Thoracic aorta (tissue), 2 donors: ENCODE measurements at places on chromosomes 5 and 9. TPM values are rescaled to one million over a fixed set of nuclear protein-coding genes. Genes with fewer than 3 reads are reported as not detected.

Gene PCDHAC1
- 0.71 TPM for total RNA-seq

Gene GPRIN1
- total RNA-seq, result 2.0 TPM

DNA sequence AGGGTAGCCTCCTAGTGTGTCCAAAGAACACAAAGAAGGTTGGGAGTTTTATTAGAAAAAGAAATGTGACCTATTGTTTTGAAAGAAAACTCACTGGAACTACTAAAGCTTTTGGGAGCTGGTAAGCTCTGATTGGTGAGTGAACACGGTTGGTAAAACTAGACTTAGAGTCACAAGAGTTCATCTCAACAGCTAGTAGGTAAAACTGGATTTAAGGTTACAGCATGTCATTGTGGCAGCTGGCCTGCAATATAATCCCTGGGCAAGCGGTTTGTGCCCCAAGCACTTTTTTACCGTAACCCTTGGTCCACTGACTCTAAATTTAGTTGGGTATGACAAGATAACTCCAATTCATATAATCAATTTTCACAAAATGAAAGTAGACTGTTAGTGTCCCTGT is 47.4 kb downstream of the UBAP2 start:
- H3K27me3 ChIP-seq, result no peaks in the 10 kb centered on the region
- no peak overlapping the region for H3K27ac ChIP-seq
- H3K4me1 ChIP-seq, result no peaks in the 10 kb centered on the region

- H3K27me3 ChIP-seq, result no peaks in the 10 kb centered on the region
- no peaks in the 10 kb centered on the region for H3K4me1 ChIP-seq
- peaks cover 5% of the 10 kb centered on the region for H3K36me3 ChIP-seq
- no peak overlapping the region for H3K27ac ChIP-seq
- H3K4me3 ChIP-seq, result no peak overlapping the region
- no peak for DNase-seq
Measured at GRCh38 chr9:2790466-2790865, 53.4 kb downstream of the PUM3 start.

GRCh38 chr5:16799796-16800195 is 136.3 kb downstream of the MYO10 start:
- no peaks in the 10 kb centered on the region for H3K36me3 ChIP-seq
- no peak for DNase-seq
- no peaks in the 10 kb centered on the region for H3K27me3 ChIP-seq
- H3K4me1 ChIP-seq, result no peaks in the 10 kb centered on the region
- H3K27ac ChIP-seq, result no peak overlapping the region

DNA sequence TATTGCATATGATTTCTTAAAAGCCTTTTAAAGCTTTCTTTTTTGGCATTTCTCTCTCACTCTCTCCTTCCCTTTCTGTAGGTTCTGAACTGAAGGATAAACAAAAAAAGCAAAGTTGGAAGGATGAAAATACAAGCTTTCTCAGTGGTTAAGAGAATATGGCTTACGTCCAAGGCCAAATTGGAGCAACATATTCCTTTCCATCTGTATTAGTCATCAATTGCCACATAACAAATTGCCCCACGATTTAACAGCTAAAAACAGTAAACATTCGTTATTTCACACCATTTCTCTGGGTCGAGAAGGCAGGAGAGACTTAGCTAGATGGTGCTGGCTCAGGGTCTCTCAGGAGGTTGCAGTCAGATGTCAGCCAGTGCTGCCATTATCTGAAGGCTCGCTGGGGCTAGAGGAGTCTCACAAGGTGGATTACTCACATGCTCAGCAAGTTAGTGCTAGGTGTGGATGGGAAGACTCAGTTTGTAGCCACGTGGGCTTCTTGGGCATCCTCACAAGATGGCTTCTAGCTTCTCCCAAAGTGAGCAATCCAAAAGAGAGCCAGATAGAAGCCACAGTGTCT is 2.0 kb upstream of the ROR2 start:
- no peak overlapping the region for H3K4me3 ChIP-seq
- H3K27ac ChIP-seq, result no peak overlapping the region
- DNase-seq, result no peak

- no peak overlapping the region for H3K4me3 ChIP-seq
- no peaks in the 10 kb centered on the region for H3K27me3 ChIP-seq
- H3K4me1 ChIP-seq, result no peaks in the 10 kb centered on the region
- H3K27ac ChIP-seq, result no peak overlapping the region
Measured at GRCh38 chr5:58469896-58470295, 10.0 kb upstream of the PLK2 start.

DNA sequence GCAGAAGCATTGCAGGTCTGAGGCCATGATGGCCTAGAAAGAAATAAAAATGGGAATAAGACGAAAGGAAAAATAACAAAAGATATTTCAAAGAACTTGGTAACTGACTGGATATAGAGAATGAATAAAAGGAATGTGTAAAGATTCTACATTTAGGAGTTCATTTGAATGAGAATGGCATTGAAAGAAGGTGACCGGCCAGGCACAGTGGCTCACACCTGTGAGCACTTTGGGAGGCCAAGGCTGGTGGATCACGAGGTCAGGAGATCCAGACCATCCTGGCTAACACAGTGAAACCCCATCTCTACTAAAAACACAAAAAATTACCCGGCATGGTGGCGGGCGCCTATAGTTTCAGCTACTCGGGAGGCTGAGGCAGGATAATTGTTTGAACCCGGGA is 8.6 kb downstream of the ZBTB26 start:
- peaks cover 3% of the 10 kb centered on the region for H3K36me3 ChIP-seq
- H3K4me3 ChIP-seq, result no peak overlapping the region
- DNase-seq, result no peak

GRCh38 chr5:111197523-111197922 is 26.7 kb upstream of the CAMK4 start:
- no peaks in the 10 kb centered on the region for H3K36me3 ChIP-seq
- no peaks in the 10 kb centered on the region for H3K27me3 ChIP-seq
- no peak overlapping the region for H3K4me3 ChIP-seq

DNA sequence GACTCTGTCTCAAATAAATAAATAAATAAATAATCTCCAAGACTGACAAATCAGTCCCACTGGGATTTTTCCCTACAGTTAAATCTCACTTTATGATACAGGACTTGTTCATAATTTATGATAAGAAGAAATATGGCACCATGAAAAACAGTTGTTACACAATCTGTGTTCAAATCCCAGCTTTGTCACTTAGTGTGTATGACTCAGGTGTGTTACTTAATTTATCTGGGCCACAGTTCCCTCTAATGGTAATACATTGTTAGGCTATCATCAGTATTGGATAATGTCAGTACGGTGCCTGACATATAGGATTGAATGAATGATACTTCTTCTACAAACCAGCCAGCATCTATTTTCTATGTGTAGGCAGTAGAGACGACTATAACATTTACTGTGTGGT is 23.1 kb downstream of the SLC36A3 start:
- H3K4me1 ChIP-seq, result no peaks in the 10 kb centered on the region
- no peaks in the 10 kb centered on the region for H3K36me3 ChIP-seq
- H3K27me3 ChIP-seq, result no peaks in the 10 kb centered on the region

Gene LCN9
- not detected for total RNA-seq

Gene DHX29
- total RNA-seq, result 29.5 TPM

DNA sequence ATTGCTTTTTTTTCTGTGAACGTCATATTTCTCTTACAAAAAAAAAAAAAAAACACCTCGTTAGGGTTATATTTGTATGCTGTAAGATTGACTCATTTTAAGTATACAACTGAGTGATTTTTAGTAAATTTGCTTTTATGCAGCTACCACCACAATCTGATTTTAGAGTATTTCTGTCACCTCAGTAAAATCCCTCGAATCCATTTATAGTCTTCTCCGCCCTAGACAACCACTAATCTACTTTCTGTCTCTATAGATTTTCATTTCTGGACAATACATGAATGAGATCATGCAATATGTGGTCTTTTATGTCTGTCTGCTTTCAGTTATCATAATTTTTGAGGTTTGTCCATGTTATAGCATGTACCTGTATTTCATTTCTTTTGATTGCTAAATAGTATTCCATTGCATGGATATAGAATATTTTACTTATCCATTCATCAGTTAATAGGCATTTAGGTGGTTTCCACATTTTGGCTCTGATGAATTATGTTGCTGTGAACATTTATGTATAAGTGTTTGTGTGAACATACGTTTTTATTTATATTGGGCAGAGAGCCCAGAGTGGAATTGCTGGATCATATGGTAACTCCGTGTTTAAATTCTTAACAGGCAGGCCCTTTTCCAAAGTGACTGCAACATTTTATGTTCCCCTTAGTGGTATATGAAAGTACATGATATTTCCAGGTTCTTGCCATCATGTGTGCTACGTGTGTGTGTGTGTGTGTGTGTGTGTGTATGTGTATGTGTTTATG is 171.4 kb downstream of the SGCD start:
- no peak overlapping the region for H3K27ac ChIP-seq
- H3K36me3 ChIP-seq, result no peaks in the 10 kb centered on the region
- no peak for DNase-seq
- H3K4me3 ChIP-seq, result no peak overlapping the region
- no peaks in the 10 kb centered on the region for H3K4me1 ChIP-seq

Gene HMCN2
- 2.4 TPM for total RNA-seq

GRCh38 chr5:121533814-121534213 is 317.9 kb upstream of the FTMT start:
- no peaks in the 10 kb centered on the region for H3K36me3 ChIP-seq
- no peak for DNase-seq
- no peaks in the 10 kb centered on the region for H3K4me1 ChIP-seq
- no peak overlapping the region for H3K4me3 ChIP-seq
- no peak overlapping the region for H3K27ac ChIP-seq

DNA sequence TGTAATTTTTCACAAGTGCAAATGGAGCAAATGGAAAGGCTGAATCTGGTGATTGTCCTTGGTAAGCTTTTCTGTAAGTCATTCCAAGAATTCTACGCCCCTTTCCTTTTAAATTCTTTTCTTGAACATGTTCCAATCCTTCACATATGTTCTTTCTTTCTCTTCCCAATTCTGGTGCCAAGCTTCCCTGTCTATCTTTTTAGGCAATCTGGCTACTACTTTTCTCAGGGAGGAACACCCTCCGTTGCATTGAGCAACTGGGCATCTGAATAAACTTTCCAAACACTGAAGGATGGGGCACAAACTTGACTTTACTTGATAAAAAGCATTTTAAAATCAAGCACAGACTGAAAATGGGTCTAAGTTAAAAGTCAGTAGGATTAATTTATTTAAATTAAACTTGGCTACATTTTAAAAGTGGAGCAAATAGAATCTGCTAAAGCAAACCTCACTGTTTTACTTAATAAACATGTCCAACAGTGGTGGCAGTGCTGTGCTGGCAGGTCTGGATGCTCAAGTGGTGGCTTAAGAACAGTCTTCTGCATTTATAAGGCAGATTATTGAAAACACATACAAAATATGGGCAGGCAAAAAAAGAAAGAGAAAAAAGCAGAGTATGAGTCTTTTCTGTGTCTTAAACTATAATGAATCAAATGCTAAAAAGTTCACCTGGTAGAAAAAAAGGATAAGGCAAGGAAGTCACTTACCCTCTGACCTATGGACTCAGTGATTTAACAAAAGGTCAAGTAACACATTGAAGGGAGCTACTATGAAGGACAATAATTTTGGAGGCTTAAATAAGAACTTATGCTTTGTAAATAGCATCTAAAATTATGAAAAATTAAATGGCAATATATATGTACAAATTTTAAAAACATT is 5.4 kb downstream of the ELL2 start:
- no peaks in the 10 kb centered on the region for H3K36me3 ChIP-seq
- no peak for DNase-seq
- peaks cover 38% of the 10 kb centered on the region for H3K4me1 ChIP-seq
- H3K27me3 ChIP-seq, result no peaks in the 10 kb centered on the region

GRCh38 chr9:2933165-2934095 is 89.5 kb upstream of the PUM3 start:
- no peaks in the 10 kb centered on the region for H3K4me1 ChIP-seq
- no peak overlapping the region for H3K27ac ChIP-seq
- H3K27me3 ChIP-seq, result no peaks in the 10 kb centered on the region
- no peak overlapping the region for H3K4me3 ChIP-seq

DNA sequence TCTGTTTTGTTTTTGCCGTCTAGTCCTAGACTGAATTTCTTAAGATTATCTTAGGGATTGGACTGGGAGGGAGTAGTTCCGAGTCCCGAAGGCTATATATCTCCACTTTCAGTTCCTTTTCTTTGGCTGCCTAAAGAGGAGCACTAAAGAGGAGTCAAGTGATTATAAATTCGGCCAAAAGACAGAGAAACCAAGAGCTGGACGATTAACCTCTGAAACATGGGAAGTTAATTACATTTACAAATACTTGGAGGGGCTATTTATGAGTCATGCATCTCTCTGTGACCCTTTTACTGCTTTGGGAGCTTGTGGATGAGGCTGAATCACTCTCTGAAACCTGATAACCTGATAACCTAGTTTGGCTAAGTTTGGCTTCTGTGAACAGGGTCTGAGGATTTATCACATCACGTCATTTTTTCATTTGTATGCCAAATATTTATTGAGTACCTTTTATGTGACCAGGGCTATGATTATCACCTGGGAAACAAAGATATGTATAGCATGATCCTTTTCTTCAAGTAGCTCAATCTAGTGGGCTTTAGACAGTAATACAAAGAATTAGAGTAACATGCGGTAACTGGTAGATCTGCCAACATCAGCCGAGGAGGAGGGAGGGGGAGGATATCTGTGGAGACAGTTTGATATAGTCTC is 180.9 kb downstream of the CD180 start:
- peak overlapping the region; percentile 63 for H3K4me3 ChIP-seq
- H3K36me3 ChIP-seq, result no peaks in the 10 kb centered on the region
- no peak for DNase-seq
- peak overlapping the region; percentile 46 for H3K27ac ChIP-seq
- H3K27me3 ChIP-seq, result no peaks in the 10 kb centered on the region

Gene PCDHA5
- total RNA-seq, result 0.14 TPM

Gene INSL4
- total RNA-seq, result not detected

GRCh38 chr5:139946440-139946839 is 96.7 kb downstream of the NRG2 start:
- H3K27ac ChIP-seq, result no peak overlapping the region
- no peaks in the 10 kb centered on the region for H3K27me3 ChIP-seq
- H3K4me1 ChIP-seq, result no peaks in the 10 kb centered on the region
- no peak overlapping the region for H3K4me3 ChIP-seq

Gene SLC45A2
- not detected for total RNA-seq

DNA sequence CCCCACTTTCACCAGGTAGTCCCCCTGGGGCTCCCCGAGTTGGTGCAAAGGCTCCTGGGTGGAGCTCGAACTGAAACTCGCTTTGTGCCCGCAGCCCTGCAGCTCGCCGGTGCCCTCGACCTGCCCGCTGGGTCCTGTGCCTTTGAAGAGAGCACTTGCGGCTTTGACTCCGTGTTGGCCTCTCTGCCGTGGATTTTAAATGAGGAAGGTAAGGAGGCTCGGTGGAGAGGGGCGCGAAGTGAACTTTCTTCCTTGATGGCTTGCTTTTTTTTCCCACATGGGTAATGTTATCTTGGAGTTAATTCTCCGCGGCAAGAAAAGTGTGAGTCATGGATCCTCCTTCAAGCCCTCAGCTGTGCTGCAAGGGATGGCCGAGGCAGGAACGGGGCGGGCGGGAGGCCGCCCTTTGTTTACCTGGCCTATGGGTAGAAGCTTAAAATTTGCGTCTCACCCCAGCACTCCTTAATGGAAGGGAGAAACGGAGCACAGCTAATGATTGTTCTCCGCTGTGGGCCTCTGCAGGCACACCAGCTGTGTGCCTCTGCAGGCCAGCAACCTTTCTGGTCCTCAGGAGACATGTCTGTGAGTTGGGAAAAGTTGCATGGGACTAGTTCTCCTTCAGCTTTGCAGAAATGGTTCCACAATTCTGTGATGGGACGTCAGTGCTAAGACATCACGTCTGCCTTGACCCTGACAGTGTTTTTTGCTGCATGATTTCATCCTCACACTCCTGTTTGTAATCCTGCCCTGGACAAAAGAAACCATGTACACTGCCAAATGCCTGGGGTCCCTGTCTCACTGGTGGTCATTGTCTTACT is 1.1 kb downstream of the MAMDC2 start:
- peaks cover 11% of the 10 kb centered on the region for H3K4me1 ChIP-seq
- H3K4me3 ChIP-seq, result peak overlapping the region; percentile 72
- H3K27ac ChIP-seq, result no peak overlapping the region
- H3K27me3 ChIP-seq, result no peaks in the 10 kb centered on the region
- no peaks in the 10 kb centered on the region for H3K36me3 ChIP-seq
- no peak for DNase-seq
